ENCODE measurements at places on chromosomes 4 and X.

- no peak for DNase-seq
Observed at GRCh38 chrX:132365490-132365889, 123.3 kb downstream of the MBNL3 start.

GRCh38 chr4:105191621-105192210, 45.0 kb downstream of the TET2 start:
- no peak for DNase-seq

- DNase-seq = no peak
Observed at GRCh38 chr4:109315818-109316217, 13.4 kb upstream of the COL25A1 start.

GRCh38 chr4:7973545-7973981, 33.9 kb upstream of the AFAP1 start:
- no peak for DNase-seq

DNA sequence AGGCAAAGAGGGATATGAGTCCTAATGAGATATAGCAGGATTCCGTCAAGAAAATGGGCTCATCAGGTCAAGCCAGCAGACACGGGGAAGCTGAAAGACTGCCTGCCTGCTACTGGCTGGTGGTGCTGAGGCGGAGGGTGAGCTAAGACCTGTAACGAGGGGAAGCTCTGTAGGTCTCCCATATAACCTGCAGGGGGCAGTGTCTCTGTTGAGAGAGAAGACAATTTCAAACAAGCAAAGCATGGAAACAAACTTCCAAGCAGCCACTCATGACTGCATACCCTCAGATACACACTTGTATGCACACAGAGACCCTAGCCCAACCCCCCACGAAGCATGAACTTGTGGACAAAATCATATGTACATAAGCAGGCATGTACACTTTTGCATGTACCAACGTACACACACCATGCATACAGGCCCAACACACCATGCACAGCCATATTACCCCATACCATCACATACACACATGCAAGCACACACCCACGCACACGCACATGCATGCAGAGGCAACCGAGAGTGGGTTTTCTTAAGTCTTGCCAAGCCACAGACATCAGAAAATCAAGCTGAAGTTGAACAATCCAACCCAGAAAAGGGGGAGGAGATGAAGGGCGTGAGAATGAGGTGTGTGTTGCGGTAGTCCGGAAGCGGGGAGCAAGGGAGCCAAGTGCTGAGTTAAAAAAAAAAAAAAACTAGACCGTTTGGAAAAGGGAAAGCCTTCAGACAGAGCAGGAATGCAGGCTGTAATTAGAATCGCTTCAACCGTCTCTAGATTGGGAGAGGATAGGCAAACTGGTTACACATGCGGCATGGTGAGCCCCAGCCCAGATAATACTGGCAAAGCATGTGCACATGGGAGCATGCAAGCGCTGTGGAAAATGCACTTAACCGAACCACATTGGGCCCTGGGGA, 71.0 kb downstream of the PJA1 start:
- DNase-seq = peak; percentile 51

DNA sequence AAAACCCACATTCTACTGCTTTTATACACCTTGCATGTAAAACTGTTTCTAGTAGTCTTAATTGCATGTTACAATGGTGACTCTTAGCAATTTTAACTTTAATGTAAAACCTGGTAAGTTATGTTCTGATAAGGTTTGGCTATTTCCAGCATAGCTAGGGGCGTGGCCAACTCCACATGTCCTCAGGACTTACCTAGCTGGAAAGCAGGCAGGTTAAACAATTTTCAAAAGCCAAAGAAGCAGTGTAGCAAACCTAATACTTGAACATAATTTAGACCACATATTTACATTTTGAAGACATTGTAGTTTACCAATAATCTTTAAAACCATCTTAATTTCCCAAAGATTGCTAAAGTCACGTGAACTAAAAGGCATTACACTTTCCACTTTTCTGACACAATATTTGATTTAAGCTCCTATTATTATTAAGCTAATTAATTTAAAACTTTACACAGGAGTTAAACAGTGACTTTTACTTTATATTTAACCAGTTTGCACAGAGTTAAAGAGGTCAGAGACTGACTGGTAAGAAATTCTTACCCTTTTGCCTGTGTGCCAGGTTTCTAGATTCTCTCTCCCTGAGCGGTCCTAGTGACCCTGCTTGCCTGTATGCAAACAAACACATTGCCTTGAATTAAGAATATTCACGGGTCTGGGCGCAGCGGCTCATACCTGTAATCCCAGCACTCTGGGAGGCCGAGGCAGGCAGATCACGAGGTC, 88.2 kb downstream of the GLUD2 start:
- DNase-seq = no peak

- no peak for DNase-seq
Observed at GRCh38 chr4:52713456-52713937, 37.7 kb downstream of the ERVMER34-1 start.

- no peak for DNase-seq
Observed at GRCh38 chr4:165803005-165803404, 70.0 kb upstream of the TLL1 start.

DNA sequence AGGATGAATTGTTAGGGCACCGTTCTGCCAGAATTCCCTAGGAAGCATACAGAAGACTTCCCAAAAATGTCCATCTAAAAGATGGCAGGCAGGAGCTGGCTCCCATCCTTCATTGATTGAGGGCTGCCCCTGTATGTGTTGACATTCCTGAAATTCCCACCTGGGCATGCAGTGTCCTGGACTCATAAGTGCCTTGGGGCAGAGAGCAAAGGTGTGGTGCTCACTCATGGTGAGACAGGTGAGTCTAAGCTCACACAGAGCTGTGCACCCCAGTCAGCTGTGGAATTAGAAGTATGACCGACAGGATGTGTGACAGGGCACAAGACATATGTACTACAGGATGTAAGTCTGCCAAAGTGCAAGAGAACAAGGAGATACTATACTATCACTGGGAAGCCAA, 271.9 kb downstream of the MID1IP1 start:
- no peak for DNase-seq

DNA sequence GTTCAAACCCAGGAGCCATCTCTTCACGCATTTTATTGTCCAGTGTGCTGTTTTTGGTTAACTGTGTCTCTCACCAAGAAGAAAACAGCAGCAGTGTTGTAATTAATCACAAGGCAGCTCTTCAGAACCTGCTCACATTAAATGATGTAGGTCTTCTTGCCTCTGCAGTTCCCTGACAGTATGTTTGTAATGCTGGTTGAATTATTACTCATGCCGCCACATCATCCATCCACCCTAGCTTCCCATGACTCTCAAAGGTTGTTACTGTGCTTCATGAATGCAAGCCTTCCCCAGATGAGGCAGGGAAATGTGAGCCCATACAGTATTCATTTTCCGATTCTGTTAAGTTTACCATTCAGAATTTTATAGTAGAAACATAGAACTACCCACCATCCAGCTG, 17.4 kb downstream of the TLR10 start:
- no peak for DNase-seq

DNA sequence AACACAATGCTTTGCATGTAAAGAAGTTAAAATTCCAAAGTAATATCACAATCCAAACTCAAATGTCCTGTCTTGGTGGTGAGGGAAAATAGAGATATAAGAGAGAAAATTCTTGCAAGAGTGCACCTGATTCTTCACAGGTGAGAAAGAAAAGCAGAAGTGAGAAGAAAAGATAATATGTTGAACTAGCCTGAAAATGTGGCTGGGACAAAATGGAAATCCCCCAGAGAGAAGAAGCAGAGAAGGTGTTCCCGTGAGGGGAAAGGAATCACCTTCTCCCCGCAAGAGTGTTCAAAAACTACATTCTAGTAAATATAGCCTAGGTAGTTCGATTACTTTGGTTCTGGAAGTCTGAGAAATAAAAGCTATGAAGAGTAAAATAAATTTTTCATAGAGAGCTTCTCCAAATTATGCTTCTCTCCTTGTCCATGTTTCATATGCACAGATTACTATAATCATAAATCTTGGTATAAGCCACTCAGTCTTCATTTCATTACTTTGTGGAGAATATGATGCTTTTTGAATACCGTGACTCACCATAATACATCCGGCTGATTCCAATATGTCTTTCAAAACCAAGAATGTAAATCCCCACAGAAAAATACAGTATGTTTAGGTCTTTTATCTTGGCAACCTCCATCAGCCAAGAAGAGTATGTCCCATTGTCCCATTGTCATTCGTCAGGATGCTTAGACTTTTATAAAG, 63.1 kb downstream of the COX18 start:
- DNase-seq = no peak

DNA sequence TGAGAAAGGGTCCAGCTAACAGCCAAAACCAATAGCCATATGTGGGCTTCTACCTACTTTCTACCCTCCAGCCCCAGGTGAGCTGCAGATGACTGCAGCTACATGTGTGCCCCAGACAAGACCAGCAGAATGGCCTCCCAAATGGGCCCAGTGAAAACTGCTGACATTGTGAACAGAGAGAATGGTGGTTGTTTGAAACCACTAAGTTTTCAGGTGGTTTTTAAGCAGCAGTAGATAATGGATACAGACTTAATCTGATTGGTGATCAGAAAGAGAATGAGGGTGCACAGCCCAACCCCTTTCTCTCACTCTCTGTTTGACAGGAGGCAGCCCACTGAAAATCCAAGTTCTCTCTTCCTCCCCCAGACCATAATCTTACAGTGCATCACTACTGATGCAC, 42.5 kb upstream of the BBS12 start:
- no peak for DNase-seq

GRCh38 chr4:104763554-104764222, 269.0 kb upstream of the CXXC4 start:
- no peak for DNase-seq

- DNase-seq = no peak
Observed at GRCh38 chr4:163473576-163473975, at the start of gene TKTL2. Gene TKTL2, minus strand, starts transcription at chr4:163473754. Its CDS starts 20 bp downstream, at chr4:163473734.

GRCh38 chrX:21176921-21177571, 197.2 kb upstream of the CNKSR2 start:
- no peak for DNase-seq

DNA sequence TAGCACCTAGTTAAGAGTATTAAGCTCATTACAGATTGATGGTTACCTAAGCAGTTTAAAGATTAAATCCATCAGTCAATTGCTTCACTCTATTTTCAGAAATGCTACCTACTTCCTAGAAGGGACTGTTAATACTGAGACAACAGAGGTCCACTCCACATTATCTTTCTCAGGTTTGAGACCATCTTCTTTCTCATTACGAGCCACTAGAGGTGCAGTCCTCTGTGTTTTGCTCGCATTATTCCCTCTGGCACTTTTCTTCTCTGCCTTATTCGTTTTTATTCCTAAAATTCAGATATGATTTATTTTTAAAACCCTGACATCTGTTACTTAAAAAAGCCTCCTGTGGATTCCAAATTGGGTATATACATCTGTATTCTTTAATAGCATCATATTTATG, 459.1 kb downstream of the FSTL5 start:
- no peak for DNase-seq

- no peak for DNase-seq
Observed at GRCh38 chr4:147284256-147284835, 196.6 kb upstream of the EDNRA start.

DNA sequence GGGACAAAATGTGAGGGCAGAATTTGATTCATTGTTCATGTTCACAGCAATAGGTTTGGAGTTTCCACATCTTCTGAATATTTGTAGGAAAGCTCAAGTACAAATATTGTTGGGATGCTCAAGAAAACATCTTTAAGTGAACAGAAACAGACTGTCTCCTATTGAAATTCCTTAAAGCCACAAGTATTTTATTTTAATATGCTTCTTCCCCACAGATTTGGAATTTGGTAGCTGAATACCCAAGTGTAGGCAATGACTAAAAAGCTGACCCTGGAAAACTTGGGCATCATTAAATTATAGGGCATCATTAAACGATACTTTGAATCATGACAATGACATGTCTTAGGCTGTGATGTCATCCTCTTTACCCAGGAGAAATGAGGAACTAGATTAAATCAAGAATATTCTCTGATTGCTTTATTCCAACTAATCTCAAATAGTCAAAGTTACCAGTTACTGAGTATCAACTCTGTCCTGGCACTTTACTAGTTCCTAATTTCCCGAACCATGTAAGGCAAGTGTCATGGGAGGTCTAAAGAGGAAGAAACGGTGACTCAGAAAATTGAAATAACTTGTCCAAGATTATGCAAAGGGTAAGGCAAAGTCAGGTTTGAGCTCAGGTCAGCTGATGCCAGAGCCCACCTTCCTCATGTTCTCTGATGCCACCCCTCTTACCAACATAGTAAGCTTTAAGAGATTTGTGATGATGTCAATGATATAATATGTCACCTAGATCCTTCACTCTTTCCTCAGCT, 223.1 kb upstream of the LEF1 start:
- no peak for DNase-seq

DNA sequence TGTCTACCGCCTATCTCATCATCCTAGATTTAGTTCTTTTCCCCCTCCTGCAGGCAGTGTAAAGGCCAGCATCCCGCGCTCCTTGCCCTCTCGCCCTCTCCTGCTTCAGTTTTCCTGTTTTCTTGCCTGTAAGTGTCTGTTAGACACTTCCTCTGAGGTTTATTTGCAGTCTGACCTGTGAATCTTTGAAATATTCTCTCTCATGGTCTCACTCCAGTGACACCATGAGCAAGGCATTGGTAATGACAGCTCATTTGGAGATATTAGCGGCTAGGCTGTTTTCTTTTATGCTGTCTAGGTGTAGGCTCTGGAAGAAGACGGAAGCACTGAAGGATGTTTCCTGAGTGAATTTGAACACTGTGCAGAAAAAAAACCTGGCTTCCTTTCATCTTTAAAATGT, 179.6 kb downstream of the KDR start:
- DNase-seq = no peak
